ENCODE measurements at places on chromosomes 5 and 9.

DNA sequence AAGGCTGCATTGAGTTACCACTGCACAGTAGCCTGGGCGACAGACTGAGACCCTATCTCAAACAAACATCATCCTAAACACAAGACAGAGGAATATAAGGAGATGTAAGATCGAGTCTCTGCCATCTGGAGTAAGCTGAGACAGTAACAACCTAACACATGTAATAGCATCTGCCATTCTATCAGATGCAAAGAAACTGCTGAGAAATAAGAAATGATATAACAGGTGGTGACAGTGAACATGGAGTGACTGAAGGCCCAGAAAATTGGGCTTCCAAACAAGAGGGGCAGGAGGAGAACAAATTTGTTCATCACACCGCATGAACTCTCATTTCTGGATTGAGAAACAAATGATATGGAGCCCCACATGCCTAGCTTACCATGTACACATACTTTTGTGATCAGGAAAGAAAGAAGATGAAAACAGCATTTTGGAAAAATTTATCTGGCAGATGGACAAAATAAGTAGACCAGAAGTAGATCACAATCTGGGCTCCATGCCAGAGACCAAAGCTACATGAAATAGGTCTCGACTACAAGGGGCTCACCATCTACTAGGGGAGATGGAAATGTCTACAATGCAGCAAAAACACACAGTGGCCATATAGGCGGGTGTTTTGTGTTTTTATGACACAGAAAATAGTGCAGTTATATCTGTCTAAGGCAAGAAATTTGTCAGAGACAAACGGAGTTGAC, 45.5 kb downstream of the ECPAS start:
- no peak for DNase-seq

- DNase-seq, result no peak
Observed at GRCh38 chr5:59712836-59713497, 180.6 kb downstream of the PDE4D start.

DNA sequence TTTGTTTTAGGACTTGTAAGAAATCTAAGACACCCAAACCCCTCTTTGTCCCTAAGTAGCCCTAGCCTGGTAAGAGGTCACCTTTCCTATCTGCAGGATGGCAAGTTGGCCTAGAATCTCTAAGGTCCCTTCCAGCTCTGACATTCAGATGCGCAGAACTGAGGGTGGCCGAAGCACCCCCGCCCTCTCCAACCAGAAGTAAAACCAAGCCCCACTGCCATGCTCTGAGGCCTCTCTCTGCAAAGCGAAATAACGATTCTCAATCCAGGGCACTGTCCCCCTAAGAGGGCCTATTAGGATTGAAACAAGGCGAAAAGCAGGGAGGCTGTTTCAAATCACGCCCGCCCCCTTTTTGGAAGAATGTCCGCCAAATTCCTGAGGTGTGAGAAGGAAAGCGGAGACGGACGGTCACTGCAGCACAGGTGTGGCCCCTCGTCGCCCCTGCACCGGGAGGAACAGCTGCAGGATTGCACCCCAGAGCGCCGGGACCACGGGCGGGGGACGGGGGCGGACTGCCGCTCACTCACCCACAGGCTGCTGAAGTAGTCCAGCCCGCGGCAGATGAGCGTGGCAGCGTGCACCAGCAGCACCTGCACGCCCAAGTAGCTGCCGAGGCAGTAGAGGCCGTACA, 824 bp downstream of the TMEM245 start:
- DNase-seq, result no peak

GRCh38 chr9:122821278-122821943, 7.0 kb downstream of the PDCL start:
- DNase-seq, result no peak

DNA sequence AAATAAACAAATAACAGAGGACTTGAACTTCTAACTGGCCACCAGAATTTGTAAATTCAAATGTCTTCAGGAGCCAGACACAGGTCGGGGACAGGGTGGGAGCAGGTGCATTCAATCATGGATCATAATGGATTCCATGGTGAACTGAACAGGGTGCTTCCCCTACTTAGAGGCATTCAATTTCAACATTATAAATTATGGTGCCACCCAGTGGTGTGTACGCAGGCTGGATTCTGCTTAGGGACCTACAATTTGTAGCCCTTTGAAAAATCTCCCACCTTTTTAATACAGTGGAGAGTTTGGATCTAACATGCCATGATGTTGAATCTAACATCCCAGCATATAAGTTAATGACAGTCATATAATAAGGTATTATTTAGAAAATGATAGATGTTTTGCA, 22.3 kb downstream of the KLF9 start:
- DNase-seq, result no peak
